ENCODE measurements at places on chromosomes 2 and 18.

DNA sequence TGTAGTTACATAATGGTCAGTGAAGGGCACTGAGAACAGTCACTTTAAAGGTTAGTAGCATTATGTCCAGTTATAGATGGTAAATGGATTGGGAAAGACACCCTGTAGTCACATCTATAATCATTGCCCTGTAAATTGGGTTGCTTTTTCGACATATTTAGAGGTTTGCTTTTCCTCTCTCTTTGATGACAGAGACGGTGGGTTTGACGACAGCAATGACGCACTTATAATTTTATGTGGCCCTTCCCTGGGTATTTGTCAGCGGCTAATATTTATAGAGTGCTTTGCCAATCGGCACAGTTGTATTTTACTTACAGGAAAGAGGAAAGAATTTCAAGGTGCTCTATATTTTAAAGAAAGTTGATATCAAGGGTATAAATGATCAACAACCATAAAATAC lies 2.8 kb downstream of the CPS1 start:
- DNase-seq: no peak

DNA sequence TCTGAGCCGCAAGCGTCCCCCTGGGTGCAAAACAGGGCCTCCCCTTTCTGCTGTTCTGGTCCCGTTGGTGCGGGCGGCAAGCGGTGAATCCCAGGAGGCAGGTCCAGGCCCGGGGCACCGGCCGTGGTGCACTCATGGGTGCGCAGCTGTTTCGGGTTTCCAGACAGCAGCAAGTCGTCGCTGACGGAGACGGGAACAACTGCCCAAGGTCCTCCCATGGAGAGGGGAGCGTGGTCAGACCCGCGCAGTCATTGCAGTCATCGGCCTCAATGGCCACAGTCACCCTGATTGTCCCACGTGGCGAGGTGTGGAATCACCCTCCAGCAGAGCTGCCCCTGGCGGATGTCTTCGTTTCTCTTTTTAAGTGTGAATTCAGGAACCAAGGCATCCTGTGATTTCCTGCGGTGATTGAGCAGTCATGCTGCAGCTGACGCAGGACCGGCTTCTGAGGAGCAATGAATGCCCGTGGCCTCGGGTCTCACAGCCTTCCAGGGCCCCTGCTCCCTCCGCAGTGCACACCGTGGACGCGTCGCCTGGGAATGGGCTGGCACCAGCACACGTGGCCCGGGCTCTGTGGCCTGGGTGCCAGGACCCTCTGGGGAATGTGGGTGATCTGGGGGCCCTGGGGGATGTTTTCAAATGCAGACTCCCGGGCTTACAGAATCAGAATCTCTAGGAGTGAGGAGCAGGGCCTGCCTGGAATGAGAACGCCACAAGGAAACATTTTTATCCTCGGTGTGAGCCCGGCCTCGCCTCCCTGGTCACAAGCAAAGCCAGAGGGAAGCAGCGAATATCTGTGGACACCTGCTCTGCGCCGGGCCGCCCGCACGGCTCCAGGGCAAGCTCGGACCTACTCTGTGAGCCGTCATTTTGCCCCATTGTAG lies 244.2 kb upstream of the SALL3 start:
- no peak for DNase-seq

- DNase-seq: no peak
Observed at GRCh38 chr18:3164381-3164780, 55.4 kb downstream of the MYOM1 start.

DNA sequence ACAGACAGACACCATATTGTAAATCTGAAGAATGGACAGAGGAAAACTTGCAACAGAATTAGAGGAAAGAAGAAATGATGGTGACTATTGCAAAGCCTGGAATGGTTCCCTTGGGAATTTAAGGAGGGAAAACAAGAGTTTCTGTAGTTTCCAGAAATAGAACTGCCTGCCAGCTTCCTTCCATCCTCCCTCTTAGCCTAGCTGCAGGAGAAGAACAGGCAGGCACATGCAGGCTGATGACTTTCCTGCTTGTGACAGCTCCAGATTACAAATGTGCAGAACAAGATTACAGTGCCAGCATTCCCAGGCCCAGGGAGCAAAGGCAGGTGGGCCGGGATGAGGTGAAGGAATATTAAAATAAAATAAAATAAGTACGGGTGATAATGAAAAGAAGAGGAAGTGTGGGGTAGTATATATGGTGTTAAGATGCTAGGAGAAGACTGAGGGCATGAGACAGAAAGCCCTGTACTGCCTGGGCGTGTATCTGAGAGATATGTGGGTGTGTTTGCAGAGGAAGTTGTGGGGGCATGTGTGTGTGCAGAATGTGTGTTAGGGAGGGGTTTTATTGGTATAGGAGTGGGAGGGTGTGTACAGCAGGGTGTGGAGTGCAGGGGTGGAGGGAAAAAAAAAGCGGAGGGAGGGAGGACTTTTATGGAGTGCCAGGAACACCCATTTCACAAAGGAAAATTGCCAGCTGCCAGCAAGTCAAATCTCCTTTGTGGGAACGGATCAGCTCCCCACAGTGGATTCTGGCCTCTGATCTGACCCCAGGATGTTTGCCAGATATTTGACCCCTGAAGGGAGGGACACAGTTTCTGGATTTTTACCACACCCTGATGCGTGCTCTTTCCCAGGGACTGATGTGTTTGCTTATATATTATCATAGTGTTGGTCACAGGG lies 43.9 kb upstream of the NEMP2 start:
- peak; percentile 8 for DNase-seq

- DNase-seq: no peak
Observed at GRCh38 chr2:199057936-199058335, 399.8 kb downstream of the SATB2 start.

DNA sequence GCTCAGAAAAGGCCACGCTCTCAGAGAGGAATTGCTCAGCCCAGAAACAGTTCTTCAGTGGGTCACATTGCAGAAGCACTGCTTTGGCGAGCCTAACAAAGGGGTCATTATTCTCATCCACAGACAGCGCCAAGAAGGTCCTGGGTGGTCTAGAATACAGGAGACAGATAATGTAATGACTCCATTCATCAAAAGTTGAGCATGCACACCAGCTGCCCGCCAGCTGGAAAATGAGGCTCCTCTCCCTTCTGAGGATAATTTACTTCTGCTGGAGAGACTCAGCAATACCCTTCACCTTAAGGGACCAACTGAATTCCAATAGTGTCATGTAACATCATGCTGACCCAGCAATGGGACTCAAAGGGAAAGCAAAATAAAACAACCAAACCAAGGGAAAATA lies 79.9 kb downstream of the TRIB2 start:
- DNase-seq: no peak

DNA sequence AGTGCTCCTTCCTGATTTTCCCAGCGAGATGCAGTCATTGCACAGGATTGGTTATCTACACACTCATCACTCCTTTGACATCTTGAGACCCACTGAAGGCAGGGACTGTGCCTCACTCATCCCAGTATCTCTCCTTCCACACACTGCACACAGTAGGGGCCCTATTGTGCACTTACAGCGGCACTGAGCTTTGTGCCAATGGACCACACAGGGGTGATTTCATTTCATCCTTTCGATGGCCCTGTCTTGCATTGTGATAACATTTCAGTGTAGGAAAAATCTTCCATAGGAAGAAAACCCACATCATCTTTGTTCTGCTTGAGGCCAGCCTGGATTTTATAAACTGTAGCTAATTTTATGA lies 11.0 kb upstream of the LRRFIP1 start:
- no peak for DNase-seq

- no peak for DNase-seq
Observed at GRCh38 chr2:111118481-111118980, 2.2 kb upstream of the BCL2L11 start.
